ENCODE measurements at places on chromosomes 1 and 21. TPM values are rescaled to one million over a fixed set of nuclear protein-coding genes. Genes with fewer than 3 reads are reported as not detected.

IL24 gene
- total RNA-seq, result not detected

PAQR6 gene
- total RNA-seq, result 0.74 TPM

ACOT11 gene
- 1.4 TPM for total RNA-seq

B3GALT5 gene
- total RNA-seq, result not detected

LINGO4 gene
- total RNA-seq, result not detected

GJA5 gene
- total RNA-seq, result 45.2 TPM

NLRP3 gene
- 17.7 TPM for total RNA-seq

UMODL1 gene
- total RNA-seq, result not detected

MATN1 gene
- total RNA-seq, result not detected

NT5C1A gene
- total RNA-seq, result not detected

EPS8L3 gene
- total RNA-seq, result not detected

DMBX1 gene
- not detected for total RNA-seq

ADORA1 gene
- total RNA-seq, result 2.2 TPM

S100A7A gene
- total RNA-seq, result not detected

PTAFR gene
- total RNA-seq, result 21.0 TPM

DEPDC1 gene
- 0.19 TPM for total RNA-seq

MTF1 gene
- 7.0 TPM for total RNA-seq

CYP4B1 gene
- total RNA-seq, result 188 TPM

TTLL7 gene
- 5.2 TPM for total RNA-seq

BRINP3 gene
- not detected for total RNA-seq

SLC25A33 gene
- 25.8 TPM for total RNA-seq

SOX13 gene
- 10.8 TPM for total RNA-seq

TTC22 gene
- not detected for total RNA-seq

JAM2 gene
- total RNA-seq, result 9.5 TPM

MPZL1 gene
- 104 TPM for total RNA-seq

FMO2 gene
- total RNA-seq, result 36.0 TPM

CCDC185 gene
- not detected for total RNA-seq

LCK gene
- 6.2 TPM for total RNA-seq

MECR gene
- total RNA-seq, result 29.4 TPM

S100A2 gene
- 6.5 TPM for total RNA-seq

ANKRD34A gene
- total RNA-seq, result 0.60 TPM

LCE1D gene
- total RNA-seq, result not detected

CRYBG2 gene
- not detected for total RNA-seq

CDA gene
- total RNA-seq, result 1.9 TPM

ST6GALNAC5 gene
- 0.65 TPM for total RNA-seq

REN gene
- total RNA-seq, result 1.4 TPM

EIF2D gene
- total RNA-seq, result 55.8 TPM

PM20D1 gene
- 0.63 TPM for total RNA-seq

F11R gene
- 52.8 TPM for total RNA-seq

GBP7 gene
- total RNA-seq, result not detected

ZNF648 gene
- total RNA-seq, result not detected

Measured in omental fat pad (tissue), 4 donors.